Calu3 (cell line): ENCODE measurements at places on chromosomes 1 and 21.

DNA sequence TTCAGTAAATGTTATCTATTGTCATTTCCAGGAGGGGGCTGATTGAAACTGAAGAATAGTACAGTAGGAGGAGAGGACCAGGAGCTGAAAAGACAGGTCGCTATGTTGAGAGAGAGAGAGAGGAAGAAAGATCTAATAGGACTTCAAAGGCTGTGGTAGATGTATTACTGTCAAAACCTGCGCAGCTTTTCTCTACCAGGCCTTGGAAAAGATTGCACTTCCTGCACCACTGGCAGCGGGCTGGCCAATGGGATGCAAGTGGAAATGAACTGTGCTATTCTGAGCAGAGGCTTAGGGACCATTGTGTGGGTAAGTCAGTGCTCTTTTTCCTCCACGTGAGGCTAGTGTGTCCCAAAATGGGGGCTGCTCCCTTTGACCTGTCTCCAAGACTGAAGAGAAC lies 47.1 kb downstream of the MDM4 start:
- no peak for DNase-seq

- DNase-seq: peak; percentile 80
These were observed 44.7 kb upstream of the GOLT1A start for GRCh38 chr1:204258213-204259115.

DNA sequence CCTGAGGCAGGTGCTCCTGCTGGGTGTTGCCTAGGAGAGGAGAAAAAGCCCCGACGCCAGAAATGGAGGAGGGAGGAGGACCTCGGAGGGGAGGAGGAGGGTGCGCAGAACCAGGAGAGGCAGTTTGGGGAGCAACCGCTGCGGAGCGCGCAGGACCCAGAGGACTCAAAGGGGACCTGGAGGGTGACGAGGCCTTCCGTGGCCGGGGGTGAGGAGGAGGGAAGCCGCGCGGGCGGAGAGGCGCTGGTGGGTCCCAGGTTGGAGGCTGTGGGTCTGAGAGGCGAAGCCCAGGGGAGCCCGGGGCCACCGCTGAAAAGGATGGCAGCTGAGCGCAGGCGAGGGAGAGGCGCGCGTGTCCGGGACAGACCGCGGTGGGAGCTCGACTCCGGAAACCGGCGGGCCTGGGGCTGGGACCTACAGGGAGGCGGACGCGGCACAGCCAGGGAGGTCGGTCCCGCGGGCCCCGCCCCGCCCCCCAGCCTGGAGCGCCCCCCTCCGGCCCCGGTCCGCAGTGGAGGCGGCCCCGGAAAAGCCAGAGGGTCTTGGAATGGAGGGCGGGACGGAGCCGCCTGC lies 15.1 kb downstream of the RNF223 start:
- peak; percentile 38 for DNase-seq

- DNase-seq: no peak
These were observed 56.7 kb upstream of the USP1 start for GRCh38 chr1:62380181-62380580.

DNA sequence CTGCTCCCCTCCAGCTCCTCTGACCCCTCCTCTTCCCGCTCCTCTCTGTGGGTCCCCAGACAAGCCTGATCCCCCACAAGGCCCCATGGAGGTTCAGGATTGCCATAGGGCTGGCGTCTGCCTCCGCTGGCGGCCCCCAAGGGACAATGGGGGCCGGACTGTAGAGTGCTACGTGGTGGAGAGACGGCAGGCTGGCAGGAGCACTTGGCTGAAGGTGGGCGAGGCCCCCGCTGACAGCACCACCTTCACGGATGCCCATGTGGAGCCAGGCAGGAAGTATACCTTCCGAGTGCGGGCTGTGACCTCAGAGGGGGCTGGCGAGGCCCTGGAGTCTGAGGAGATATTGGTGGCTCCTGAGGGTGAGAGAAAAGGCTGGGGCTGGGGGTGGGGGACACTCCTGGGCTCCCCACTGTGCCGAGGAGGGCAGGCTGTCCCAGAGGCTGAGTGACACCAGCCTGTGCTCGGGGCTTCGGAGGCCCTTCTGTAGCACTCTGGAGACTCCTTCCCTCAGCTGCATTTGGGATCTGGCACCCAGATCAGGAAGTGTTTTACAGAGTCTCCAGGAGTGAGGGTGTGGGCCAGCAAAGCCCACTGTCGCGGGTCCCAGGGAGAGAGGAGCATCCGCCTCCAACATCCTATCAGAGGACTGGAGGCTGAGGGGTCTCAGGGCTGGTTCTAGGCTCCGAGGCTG lies 25.9 kb downstream of the IGFN1 start:
- DNase-seq: no peak

GRCh38 chr21:46665566-46665965 lies 30.1 kb downstream of the PRMT2 start:
- no peak for DNase-seq

DNA sequence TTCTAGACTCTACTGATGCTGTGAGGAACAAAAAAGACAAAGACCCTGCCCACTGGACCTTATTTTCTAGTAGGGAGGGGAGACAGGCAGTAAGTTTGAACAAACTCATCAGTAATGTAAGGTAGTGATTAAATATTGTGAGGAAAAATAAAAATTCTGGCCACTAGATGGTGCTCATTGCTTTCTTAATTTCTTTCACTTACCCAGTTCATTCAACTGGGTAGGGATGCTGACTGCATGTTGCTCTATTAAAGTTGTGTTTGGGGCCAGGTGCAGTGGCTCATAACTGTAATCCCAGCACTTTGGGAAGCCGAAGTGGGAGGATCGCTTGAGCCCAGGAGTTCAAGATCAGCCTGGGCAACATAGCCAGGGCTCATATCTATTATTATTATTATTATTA lies 6.3 kb upstream of the KYAT3 start:
- DNase-seq: peak; percentile 35

DNA sequence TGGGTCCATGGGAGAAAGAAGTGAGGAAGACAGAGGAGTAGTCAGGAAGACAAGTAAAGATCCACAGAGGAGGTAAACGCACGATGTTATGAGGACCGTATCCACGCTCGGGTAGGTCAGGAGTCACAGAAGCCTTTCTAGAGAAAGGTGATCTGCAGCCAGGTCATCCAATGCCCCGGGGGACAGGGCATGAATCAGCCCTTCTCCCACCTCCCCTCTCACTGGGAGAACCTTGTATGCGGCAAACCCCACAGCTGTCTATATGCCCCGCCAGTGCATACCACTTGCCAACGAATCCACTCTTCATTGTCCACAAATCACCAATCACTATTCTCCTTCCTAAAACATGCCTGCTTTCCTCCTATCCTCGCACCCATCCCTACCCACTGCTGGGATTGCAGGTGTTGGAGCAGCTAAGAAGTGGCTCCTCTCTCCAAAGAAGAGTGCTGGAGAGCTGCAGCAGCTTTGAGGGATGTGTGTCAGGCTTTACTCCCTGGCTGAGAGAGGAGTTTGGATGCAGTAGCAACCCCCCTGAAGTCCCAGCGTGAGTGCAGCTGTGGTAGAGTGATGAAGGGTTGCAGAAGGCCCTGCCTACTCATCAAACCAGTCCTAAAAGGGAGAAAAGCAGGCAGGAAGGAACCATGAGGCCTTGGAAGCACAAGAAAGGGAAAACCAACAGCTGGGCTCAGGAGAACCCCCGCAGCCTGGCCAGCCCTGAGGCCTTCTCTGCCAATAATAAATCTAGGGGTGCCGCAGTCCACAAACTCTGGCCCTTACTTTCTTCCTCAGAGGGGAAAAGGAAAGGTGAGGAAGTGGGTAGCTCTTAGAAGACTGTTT lies 102.2 kb upstream of the GADD45A start:
- DNase-seq: no peak

DNA sequence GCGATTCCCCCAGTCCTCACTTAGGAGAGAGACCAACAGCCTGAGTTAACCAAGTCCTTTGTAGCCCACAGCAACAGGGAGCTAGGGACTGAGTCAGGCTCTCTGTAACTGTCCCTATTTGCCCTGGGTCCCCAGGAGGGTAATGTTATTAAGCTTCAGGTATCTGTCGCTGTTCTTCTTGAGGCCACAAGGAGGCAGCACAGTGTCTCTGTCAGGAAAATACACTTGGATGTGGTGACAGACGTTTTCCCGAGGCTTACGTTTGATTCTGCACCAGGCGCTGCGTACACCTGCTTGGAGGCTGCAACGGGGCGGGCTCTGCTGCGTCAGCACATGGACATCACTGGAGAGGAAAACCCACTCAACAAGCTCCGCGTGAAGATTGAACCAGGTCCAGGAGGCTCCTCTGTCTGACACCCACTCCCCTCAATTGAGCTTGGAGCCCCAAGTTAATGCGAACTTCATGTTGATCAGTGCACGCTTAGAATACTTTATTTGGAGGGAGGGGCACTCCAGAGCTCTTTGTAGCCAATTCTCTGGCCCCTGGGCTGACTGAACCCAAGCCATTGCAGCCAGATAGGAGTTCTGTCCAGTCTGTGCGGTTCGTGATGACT lies 10.7 kb upstream of the ELF3 start:
- DNase-seq: peak; percentile 65

DNA sequence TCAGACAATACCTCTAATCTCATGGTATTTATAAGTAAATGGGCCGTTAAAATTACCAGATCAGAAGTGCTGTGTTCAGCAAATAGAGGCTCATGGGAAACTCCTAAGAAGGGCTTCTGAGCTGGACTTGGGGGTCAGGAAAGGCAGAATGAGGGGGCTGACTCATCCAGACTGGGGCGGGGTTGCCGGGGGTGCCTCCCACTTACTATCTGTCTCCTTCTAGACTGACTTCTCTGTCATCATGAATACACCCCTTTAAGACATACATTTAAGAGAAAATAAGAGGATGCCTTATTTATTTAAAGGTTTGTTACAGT lies 96.0 kb upstream of the ERRFI1 start:
- peak; percentile 28 for DNase-seq

- DNase-seq: no peak
These were observed 59.4 kb downstream of the GPR137B start for GRCh38 chr1:236201786-236202185.

DNA sequence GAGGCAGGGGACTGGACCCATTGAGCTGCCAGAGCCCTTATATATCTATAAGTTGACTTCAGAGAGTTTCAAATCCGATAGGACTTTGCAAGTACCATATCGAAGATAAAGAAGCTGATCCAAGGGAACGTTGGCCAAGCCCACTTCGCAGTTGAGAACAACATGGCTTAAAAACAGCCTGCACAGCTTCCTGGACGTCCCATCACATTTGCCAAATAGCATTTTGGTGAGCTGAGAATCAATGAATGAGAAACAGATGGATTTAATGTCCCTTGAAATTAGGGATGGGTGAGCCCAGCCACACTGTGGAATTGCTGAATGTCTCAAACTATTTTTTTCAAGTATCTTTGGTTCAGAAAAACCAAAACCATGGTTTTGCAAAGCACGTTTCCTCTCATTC lies 64.8 kb downstream of the KCNJ15 start:
- DNase-seq: no peak

DNA sequence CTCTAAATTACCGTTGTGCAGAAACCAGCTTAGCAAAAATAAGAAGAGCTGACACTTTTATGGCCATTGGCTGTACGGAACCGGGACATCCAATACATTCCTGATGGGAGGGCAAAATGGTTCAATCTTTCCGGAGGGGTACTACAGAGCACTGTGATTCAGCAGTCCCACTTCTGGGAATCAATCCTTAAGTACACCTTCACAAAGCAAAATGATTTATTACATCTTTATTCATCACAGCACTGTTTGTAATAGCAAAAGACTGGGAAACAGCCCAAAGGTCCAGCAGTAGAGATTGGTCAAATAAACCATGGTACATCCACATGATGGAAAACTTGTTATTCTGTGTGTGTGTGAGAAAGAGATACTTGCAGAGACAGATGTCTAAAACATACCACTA lies 9.7 kb downstream of the GNG12 start:
- DNase-seq: no peak

GRCh38 chr1:197838836-197839235 lies 63.6 kb upstream of the DENND1B start:
- DNase-seq: no peak

- DNase-seq: no peak
These were observed 27.7 kb downstream of the C1QB start for GRCh38 chr1:22680726-22681125.

DNA sequence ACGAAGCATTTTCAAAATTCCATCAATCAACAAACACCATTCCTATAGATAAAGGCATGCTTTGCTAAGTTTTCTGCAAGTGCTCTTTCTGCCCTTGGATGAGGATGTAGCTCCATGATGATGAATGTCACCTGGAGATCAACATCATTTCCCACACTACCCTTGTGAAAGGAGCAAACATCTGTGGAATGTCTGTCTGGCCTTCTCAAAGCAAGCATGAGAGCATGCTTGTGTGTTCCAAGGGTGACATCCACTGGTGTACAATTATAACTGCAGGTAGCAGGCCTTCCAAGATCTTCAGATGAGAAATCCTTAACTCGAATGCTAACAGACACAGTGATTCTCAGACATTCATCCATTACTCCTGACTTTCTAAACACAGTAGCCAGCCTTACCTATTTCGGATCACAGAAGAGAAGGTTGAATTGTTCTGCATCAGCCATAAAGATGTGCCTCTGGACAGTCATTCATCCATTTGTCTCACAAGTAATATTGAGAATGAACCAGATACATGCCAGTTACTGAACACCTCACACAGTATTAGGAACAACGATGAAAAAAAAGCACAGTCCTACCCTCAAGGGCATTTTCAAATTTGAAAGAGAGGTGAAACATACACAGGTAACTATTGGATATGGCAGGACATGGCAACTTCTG lies 162.4 kb downstream of the TPR start:
- peak; percentile 63 for DNase-seq

GRCh38 chr1:1462318-1462966 lies 9.1 kb upstream of the ATAD3B start:
- no peak for DNase-seq

DNA sequence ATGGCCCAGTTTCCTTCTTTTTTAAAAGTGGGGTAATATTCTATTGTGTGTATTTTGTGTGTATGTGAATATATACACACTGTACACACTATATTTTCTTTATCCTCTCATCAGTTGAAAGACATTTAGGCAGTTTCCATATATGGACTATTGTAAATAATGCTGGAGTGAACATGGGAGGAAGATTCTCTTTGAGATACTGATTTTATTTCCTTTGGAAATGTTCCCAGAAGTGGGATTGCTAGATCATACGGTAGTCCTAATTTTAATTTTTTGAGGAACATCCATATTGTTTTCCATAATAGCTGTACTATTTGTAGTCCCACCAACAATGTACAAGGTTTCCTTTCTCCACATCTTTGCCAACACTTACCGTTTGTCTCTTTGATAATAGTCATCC lies 51.0 kb downstream of the F3 start:
- DNase-seq: no peak
